ENCODE measurements at places on chromosomes 4 and X.
A peak's percentile ranks its signal among the peaks of the same experiment; 100 is the strongest.

GRCh38 chr4:154354883-154355282 lies 136.7 kb downstream of the DCHS2 start:
- no peak for DNase-seq

DNA sequence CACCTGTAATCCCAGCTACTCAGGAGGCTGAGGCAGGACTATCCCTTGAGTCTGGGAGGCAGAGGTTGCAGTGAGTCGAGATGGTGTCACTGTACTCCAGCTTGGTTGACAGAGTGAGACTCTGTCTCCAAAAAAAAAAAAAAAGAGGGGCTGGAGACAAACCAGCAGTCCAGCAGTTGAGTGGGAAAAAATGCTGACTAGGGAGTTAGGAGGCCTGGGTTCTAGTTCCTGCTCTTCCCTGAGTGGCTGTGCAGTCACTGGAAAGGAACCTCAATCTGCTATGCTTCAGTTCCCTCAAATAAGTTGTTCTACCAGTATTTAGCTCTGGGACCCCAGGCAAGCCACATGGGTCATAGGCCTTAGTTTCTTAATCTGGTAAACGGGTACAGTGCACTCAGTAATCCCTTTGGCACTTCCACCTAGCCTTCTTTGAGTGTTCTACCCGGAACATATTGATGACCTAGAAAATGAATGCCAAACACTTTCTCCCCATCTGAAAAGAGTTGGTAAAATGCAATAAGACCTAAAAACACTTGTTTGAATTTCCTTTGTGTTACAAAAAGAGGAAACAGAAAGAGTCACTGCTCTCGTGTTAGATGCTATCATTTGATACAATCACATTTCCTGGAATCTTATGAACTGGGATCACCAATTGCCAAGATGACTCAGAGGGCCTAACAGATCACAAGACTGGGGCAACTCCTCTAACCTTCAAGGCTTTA lies 99.3 kb upstream of the EGFL6 start:
- peak; percentile 62 for DNase-seq

DNA sequence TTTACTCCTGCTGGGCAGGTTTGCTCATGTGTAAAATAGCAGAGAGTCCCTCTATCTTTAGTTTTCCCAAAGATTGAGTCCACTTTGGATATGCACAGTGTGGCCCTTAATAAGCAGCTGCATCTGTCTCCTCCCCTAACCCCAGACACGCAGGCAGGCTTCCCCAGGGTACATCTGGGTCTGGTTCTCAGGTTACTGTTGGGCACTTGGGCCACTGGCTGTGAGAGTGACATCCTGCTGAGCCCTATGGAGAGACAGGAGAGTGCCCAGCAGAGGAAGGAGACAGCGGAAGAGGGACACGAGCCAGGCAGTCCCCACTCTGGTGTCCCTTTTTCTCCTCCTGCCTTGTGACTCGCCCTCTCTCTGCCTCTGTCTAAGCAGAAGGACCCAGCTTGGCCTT lies 16.0 kb downstream of the XK start:
- no peak for DNase-seq

DNA sequence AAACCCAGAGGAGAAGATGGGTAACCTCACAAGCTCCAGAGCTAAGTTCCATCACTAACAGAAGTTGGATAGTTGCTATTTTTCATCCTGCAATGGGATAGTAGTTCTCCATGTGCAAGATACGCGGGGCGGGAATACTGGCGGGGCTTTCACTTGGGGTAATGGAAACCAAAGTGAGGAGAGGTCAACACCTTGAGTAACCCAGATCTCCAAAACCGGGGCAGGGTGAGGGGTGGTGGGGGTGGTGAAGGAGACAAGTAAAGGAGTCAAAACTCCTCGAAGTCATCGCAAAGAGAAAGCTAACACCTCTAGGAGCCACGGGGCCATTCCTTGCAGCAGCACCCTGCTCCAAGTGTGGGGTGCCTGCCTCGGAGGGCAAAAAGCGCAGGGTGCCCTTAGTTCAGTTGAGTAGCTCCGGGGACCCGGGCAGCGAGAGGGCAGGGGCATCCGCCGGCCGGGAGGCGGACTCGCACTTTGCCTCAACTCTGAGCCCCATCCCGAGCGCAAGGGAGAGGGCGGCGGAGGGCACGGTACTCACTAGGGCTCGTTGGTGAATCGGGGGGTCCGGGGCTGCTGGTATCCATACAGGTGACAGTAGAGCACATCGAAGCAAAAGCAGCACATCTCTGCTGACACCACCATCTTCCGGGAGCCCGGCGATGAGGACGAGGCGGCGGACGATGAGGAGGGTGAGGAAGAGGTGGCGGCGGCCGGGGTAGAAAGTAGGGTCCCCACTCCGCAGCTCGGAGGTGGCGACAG lies 645 bp downstream of the AMMECR1 start:
- DNase-seq = no peak

DNA sequence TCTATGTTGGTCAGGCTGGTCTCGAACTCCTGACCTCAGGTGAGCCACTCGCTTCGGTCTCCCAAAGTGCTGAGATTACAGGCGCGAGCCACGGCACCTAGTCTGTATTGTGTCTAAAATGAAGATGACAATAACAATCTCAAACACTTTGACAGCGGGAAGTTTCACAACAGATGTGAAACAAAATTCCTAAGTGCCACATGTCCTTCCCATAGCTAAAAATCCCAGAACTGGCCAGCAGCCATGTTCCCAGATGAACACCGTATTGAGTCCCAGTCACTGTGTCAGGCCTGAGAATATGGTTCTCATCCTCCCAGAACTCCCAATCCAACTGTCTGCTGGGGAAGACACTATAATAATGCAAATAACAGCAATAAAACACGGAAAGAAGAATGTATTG lies 16.4 kb upstream of the KLHL8 start:
- DNase-seq = no peak

DNA sequence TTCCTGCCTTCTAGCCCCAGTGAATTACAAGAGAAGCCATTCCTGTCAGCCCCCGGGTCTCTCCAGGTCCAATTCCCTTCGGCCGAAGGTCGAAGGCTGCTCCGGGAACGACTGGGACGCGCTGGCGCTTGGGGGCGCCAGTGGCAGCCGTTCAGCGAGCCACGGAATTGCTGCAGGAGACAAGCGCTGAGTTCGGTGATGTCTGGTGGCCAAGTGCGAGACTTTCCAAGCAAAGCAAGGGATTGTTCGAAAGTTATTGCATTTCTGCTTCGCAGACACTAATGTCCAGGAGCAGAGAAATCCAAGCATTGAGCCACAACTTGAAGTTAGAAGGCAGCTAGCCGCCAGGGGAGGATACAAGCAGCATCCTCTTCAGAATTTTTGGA lies 1.1 kb upstream of the DKK2 start:
- peak; percentile 12 for DNase-seq

- no peak for DNase-seq
Measured at GRCh38 chr4:53512608-53513007, 78.7 kb downstream of the LNX1 start.

DNA sequence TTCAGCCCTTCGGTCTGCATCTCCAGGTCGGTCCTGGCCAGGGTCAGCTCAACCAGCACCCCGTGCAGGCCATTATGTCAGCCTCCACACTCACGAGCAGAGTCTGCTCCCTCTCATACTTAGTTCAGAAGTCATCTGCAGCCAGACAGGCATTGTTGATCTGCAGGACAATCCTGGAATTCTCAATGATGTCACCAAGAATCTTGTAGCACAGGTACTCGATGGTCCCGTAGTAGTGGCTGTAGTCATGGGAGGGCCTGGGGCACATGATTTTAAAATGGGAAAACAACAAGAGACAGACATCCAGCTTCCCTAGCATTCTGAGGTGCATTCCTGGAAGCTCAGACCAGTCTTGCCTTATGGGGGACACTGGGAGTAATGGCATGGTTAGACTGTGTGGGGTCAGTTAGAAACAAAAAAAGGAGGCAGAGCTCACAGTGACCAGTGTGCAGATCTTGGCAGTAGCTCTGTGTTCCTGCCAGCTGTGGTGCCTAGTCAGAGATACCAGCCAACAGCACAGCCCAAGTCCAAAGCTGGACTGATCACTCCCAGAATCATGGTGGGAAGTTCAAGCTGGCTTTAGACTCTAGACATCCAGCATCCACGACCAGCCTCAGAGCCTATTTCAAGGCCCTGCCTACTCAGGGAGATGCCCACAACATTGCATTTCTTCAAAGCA lies 31.9 kb downstream of the LRIT3 start:
- DNase-seq = no peak

- DNase-seq = no peak
Measured at GRCh38 chr4:169248645-169249044, 22.1 kb downstream of the SH3RF1 start.
